ENCODE measurements at places on chromosomes 13 and 19. TPM values are rescaled to one million over a fixed set of nuclear protein-coding genes. Genes with fewer than 3 reads are reported as not detected.

The SLC25A42 gene
- 18.8 TPM for polyA plus RNA-seq

The WDR88 gene
- polyA plus RNA-seq, result not detected

DNA sequence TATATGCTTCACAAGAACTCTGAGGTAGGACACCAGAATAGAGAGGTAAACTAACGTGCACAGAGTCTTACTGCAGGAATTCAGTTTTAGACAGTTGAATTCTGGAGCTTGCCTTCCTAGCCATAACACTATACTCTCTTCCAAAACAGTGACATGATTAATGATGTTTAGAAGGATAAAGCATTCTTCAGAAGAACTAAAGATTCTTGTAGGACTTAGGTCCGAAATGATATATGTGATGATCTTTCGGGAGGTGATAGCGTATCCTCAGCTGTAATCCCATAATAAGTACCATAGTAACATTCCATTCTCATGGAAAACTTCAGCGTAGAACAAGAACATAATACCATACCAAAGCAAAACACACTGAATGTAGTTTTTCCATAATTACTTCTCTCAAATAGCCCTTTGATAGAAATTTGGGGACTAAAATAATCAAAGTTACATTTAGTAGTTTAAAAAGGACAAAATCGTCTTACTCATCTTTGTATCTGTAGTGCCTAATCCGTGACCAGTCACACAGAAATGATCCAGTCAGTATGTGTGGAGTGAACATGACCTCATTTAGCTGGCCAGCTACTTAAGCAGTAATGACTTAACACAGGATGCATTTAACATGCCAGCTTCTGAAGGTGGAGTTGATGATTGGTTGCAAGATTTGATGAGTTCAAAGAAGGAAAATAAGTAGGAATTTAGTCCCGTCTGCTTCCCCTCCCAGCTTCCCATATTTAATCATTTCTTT, 38.4 kb downstream of the PIBF1 start:
- no peak for DNase-seq

DNA sequence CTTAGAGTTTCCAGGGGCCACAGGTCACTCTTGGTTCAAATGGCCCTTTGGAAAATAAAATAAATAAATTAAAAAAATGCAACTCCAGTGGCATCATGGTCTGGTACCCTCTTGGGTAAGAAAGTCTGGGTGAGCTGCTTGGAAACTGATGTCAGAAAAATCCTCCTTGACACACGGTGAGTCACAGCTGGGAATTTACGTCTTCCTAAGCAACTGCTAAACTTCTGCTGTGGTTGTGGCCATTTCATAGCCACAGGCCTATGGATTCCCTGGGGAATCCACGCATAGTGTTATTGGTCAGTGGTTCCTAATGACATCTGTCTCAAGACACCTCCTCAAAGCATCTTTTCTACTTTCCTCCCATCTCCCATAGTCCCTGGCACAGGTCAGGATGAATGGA, 220.8 kb downstream of the COG6 start:
- DNase-seq, result no peak

DNA sequence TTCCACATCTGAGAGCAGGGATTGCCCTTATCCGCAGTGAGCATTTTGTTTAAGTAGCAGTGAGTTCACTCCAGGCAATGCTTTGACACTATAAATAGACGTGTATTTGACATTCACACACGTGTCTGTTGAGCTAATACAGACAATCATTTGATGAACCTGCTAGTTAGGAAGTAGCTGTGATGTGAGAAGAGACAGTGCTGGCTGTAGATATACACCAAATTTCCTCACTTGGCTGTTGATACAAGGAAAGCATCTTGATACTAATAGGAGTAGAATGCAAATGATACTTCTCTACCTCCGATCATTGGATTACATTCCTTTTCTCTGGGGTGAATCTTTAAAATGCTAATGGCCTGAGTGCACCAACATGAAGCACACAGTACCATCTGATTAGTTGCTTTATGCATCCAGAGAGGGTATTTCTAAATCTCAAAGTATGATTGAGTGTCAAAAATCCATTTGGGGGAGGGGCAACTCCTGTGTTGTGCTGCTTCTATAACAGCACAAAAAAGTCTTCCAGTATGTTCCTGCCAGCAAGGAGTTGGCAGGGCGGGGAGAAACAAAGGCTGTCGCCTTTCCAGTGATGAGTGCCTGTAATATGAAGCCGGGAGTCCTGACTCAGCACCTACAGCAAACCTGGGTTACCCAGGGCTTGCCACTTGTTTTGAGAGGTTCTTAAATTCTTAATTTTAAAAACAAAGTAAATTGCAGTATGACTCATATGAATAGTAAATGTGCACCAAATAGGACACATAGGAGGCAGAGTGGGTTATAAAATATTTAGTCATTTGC, 7.0 kb downstream of the CUL4A start:
- DNase-seq, result no peak

GRCh38 chr13:95474992-95475391, 77.5 kb upstream of the CLDN10 start:
- no peak for DNase-seq

The GNG7 gene
- 7.8 TPM for polyA plus RNA-seq

The PCDH9 gene
- 1.0 TPM for polyA plus RNA-seq

- no peak for DNase-seq
These were observed 122.3 kb downstream of the URI1 start for GRCh38 chr19:30064348-30064699.

The OR10H5 gene
- polyA plus RNA-seq, result not detected

The ERFL gene
- 0.24 TPM for polyA plus RNA-seq

DNA sequence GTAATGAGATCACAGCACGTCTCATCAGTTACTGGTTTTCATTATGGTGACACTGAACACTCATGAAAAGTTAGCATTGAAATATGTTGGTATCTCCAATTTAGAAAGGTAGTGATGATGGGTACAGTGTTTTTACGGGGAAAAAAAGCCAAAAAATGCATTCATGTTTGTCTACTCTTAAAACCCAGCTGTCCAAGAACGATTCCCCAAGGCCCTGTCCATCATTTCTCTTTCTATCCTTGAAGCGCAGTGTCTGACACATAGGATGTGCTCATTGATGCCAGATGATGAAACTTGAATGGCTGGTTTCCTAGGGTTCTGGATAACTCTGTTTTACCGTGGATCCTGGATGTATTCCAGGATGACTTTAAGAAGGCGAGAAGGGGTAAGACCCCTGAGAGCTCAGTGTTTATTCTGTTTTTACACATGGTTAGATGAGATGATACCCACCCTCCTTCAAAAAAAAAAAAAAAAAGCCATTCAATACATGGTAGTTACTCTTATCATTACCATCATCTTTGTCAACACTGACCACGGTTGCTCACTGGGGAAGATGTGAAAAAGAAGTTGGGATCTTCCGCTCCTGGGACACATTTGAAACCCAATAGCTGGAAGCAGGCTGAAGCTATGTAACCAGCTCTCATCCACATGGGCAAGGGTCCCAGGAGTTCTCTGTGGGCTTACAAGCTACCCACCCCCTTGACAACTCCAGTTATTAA, 22.5 kb downstream of the SERP2 start:
- DNase-seq, result no peak

GRCh38 chr13:106109391-106109791, 426.1 kb downstream of the EFNB2 start:
- no peak for DNase-seq

The UTP14C gene
- polyA plus RNA-seq, result 7.4 TPM

- no peak for DNase-seq
These were observed 63.5 kb upstream of the DOCK9 start for GRCh38 chr13:99041337-99041736.

- no peak for DNase-seq
These were observed 978.3 kb downstream of the UQCRFS1 start for GRCh38 chr19:28234637-28235036.

The FARSA gene
- polyA plus RNA-seq, result 25.1 TPM

The OR7C1 gene
- not detected for polyA plus RNA-seq

DNA sequence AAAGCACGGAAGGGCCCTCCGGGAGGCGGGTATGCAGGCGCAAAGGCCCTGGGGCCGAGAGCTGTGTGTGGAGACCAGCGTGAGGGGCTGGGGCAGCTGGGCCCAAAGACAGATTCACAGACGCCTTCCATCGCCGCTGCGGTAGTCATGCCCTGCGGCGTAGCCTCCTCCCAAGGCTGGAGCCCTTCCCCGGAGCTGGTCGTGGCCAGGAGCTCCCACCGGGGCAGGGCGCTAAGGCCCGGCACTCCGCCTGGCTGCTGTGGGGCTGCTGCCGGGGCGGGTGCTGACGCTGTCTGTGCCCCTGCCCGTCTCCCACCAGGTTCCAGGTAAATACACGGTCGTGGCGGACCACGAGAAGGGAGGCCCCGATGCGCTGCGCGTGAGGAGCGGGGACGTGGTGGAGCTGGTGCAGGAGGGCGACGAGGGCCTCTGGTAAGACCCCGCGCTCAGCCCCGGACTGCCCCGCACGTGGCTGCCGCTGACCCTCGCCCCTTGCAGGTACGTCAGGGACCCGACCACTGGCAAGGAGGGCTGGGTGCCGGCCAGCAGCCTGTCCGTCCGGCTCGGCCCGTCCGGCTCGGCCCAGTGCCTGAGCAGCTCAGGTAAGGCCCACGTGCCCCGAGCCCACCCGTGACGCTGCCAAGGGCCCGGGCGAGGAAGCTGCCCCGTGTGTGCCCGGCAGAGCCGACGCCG, 9.4 kb upstream of the F7 start:
- DNase-seq, result no peak

The SLC10A2 gene
- not detected for polyA plus RNA-seq

DNA sequence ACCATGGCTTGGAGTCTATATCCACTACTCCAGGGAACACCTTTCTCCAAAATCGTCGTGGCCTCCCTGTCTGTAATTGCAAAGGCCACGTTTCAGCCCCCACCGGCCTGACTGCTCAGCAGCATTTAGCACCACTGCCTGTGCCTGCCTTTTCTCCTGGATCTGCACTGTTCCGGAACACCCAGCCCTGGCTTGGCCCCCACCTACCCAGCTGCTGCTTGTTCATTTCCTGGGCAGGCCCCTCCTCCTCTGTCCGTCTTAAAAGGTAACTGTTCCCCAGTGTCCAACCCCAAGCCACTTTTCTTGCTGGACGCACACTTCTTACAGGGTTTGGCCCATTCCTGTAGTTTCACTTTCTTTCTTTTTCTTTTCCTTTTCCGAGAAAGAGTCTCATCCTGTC, 8.5 kb upstream of the SYT5 start:
- DNase-seq, result no peak

The HOOK2 gene
- polyA plus RNA-seq, result 12.2 TPM

- DNase-seq, result no peak
These were observed 644.7 kb upstream of the KLF12 start for GRCh38 chr13:74778946-74779345.

The SOX1 gene
- not detected for polyA plus RNA-seq

The CDKN2D gene
- 2.8 TPM for polyA plus RNA-seq

DNA sequence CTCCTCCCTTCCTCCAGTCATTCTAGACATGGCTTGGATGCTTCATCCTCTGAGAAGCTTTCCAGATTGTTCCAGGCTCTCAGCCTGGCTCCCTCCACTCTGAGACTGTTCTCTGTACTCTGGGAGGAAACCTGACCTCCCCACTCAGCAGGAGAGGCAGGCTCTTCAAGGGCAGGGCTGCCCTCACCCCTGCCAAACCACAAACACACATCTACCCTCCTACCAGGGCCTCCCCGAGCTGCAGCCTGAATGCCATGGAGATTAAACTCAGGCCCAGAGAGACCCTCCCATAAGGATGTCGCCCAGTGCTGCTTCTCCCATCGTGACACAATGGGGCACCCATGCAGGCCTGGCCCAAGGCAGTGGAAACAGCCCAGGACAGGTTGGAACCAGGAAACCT, 16.2 kb downstream of the NUMBL start:
- DNase-seq, result no peak

GRCh38 chr13:23629566-23630272, 59.5 kb downstream of the TNFRSF19 start:
- DNase-seq, result no peak

GRCh38 chr13:44974056-44974793, 15.0 kb downstream of the NUFIP1 start:
- DNase-seq, result no peak

The MCEMP1 gene
- polyA plus RNA-seq, result not detected

- DNase-seq, result no peak
These were observed 1.4 kb upstream of the VSTM2B start for GRCh38 chr19:29524201-29524911.

The ICAM5 gene
- 0.11 TPM for polyA plus RNA-seq
